Hematopoietic multipotent progenitor cell treated with erythropoietin and hydrocortisone succinate and interleukin-3 and kit ligand, for 8 days (in vitro differentiated cells): ENCODE measurements at places on chromosomes 11 and 22.

DNA sequence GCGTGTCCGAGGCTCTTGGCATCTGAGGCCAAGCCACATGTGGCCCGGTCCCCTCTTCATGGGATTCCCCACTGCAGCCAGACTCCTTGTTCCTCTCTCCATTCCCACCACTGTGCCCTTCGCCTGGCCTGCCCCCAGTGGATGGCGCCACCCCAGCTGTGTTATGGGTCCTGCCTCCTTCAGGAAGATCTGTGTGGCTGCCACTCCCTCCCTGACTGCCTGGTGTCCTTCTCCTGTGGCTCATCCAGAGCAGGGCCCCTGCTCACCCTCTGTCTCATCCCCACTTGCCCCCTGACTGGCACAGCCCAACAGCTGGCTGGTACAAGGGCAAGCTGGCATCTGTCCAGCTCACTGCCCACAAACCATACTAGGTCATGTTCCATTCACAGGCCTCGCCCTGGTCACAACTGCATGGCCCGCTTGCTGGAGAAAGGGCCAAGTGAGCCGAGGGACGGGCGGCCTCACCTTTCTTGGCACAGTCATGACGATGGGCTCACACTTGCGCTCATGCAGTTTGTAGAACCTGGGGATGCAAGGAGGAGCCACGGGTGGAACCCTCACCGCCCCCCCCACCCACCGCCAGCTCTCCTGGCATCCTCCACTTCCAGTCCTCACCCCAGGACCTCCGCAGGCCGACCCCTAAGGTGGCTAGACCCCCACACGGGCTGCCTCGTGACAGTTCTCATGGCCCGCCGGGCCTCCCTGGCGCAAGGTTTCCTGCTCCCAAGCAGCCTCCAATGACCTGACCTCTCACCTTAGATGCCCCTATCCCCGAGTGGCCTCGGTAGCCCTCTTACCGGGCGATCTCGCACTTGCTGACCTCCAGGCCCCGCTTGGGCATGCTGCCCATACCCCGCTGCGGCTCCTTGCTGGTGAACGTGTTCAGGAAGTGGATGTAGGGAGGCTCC, 2.1 kb upstream of the PTPRCAP start:
- DNase-seq, result peak; percentile 67

GRCh38 chr22:30047364-30047738, 32.9 kb upstream of the HORMAD2 start:
- DNase-seq, result peak; percentile 40

DNA sequence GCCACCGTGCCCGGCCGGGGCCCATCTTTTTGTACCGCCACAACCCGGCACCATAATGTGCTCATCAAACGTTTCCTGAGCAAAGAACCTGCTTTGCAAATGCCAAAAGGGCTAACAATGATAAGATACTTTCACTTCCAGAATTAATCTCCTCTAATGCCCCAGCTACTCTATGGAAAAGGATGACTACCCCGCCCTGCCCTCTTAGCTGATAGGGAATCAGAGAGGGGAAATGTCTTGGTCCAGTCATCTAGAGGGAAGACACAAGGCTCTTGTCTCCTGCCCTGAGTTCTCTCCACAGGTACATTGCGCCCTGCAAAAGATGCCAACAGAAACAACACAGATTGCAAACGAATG, 586 bp downstream of the TTLL1 start:
- DNase-seq, result no peak

- DNase-seq, result no peak
Measured at GRCh38 chr11:17490232-17490631, 13.6 kb upstream of the ABCC8 start.

DNA sequence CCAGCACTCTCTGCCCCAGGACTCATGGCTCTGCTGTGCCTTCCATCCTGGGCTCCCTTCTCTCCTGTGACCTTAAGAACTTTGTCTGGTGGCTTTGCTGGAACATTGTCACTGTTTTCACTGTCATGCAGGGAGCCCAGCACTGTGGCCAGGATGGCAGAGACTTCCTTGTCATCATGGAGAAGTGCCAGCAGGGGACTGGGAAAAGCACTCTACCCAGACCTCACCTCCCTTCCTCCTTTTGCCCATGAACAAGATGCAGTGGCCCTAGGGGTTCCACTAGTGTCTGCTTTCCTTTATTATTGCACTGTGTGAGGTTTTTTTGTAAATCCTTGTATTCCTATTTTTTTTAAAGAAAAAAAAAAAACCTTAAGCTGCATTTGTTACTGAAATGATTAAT, 2.9 kb upstream of the TTC36 start:
- DNase-seq, result no peak

GRCh38 chr11:124211321-124211720, 28.2 kb downstream of the OR10D3 start:
- no peak for DNase-seq

DNA sequence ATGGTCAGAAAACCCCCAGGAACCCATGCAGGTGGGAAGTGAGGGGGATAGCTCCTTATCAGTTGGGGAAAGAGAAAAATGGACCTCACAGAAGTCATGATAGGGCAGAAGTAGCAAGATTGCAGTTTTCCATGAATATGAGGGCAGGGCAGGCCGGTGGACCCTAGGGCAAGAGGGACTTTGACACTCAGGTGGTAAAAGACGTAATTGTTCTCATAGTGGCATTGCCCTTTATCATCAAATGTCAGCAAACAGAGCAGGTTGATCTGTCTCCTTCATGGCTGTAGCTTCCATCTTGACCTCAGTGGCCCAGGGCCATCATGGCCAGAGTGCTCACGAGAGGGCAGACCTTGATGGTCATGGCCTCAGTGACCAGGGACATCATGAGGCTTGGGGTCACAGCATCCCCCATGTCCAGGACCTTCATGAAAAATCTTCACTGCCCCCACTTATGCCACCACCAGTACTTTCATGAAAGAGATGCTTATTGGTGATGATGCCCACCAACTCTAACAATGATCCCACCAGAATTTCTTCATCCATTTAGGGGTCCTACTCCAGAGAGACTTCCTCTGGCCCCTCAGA, 127.1 kb downstream of the SNX19 start:
- DNase-seq, result no peak

DNA sequence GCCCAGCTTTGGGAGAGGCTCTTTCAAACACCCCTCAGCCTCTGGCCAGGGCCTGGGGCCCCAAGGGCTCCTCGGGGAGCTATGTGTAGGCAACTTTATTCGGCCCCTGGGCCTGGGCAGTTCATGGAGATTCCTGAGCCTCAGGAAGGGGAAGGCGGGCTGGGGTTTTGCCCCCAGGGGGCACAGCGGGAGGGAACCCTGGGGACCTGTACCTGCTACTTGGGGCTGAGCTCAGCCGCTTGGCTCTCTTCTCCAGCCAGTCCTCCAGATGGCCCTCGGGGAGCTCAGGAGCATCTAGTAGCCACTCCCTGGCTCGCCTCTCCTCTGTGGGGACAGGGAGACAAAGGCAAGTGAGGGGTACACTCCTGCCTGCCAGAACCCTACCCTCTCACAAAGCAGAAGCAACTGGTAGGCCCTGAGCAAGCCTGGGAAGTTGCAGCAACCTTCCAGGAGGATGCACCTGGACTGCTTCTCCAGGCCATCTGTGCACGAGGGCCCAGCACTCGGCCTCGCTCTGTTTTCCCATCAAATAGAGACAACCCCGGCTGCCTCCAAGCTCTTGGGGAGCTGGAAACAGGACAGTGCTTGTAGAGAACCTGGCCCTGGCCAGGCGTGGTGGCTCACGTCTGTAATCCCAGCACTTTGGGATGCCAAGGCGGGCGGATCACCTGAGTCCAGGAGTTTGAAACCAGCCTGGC, 18.5 kb downstream of the CABP7 start:
- DNase-seq, result no peak

DNA sequence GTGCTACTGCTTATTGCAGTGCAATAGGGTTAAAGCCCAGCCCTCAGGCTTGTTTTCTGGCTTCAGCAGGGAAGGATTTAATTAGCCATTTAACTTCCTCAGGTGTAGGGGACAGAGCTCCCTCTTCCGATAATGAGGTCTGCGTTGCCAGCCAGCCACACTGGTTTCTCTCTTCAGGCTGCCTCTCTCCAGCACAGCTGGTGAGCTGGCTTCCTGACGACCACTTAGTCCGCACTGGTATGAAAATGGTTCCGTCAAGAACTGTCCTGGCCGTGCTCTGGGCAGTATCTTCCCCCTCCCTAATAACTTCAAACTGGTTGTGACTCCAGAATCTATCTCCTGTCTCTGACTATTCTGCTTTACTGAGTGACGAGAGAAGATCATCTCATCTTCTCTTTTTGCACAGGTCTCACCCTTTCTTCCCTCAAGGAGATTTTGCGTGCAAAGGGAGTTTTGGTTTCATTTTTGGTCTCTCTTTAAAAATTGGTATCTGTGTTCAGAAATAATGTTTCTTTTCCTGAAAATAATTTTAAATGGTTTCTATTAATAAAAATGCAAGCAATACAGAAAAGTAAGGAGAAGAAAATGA, 49.2 kb downstream of the CNTN5 start:
- DNase-seq, result no peak

- no peak for DNase-seq
Measured at GRCh38 chr11:446891-447290, 3.2 kb upstream of the PTDSS2 start.

GRCh38 chr22:19376971-19377370, 54.6 kb downstream of the HIRA start:
- no peak for DNase-seq

GRCh38 chr11:76209973-76210930, 4.0 kb upstream of the WNT11 start:
- no peak for DNase-seq

DNA sequence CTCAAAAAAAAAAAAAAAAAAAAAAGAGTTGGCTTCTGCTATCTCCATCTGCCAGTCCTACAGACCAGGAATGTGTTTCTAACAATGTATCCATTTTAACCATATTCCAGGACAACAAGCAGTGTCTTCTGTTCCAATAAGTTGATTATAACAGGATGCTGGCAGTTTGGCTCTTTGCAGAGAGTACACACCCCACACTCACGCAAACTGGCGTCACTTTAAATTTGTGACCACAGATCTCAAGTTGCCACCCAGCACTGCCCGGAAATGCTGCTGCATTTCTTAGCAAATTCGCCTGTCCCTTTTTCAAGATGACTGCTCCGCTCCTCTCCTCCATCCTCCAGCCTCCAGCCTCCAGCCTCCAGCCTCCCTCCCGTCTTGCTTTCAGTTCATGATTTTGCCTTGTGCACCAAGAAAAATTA, 44.3 kb downstream of the SCGB1A1 start:
- DNase-seq, result peak; percentile 82

DNA sequence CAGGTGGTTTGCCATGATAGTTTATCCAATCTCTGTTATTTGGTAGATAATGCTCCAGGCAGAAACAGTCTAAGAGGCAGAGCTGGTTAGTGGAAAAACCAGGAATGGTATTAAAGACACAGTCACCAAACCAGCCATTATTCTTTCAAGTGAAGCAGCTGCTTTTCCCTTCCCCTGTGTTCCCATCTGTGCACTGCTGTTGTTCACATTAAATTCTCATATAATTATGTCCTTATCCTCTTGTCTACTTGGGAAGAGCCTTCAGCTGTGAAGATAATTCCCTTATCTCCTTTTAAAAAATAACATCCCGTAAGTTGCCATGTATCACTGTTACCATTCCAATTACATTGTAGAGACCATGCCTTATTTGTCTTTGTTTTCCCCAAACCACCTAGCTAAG, 5.2 kb upstream of the TBCEL start:
- DNase-seq, result no peak

GRCh38 chr11:131658952-131659351, 288.5 kb downstream of the NTM start:
- DNase-seq, result no peak

DNA sequence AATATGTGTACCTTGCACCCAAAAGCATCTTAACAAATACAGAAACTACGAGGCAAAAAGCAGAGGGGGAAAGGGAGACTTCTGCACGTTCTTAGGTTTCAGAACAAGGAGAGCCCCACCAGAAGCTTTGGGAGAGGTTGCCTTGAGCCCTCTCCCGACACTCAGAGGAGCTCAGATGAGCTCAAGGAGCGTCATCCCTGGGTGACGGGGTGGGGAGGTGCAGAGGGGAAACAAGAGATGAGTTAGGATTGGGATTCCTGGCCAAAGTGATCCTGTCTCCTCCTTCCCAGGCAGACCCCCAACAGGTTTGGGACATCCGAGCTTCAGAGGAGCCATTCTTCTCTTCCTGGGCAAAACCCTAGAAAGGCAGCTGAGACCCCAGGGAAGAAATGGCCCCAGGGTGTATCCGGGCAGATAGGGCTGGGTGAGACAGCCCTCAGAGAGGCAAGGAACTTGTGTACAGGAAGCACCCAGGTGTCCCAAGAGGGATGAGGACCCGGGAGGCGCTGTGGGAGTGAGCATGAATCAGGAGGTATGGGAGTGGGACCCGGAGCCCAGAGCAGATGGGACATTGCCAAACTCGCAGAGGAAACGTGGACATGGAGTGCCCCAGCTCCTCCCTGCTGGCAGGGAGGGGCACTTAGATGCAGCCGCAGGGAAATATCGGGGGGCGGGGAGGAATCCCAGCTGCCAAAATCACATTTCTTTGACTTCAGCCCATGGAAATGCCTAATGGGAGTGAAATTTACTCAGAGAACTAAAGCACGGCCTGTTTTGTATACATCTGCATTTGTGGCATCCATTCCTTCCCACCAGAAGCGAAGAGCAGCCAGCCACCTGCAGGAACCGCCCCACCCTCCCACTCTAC, 12.4 kb downstream of the C1QTNF6 start:
- no peak for DNase-seq

- DNase-seq, result no peak
Measured at GRCh38 chr11:20081336-20081735, 78.9 kb downstream of the DBX1 start.

- no peak for DNase-seq
Measured at GRCh38 chr22:29380032-29380781, 8.2 kb downstream of the AP1B1 start.

- peak; percentile 65 for DNase-seq
Measured at GRCh38 chr11:74024261-74025029, 15.6 kb upstream of the UCP3 start.

DNA sequence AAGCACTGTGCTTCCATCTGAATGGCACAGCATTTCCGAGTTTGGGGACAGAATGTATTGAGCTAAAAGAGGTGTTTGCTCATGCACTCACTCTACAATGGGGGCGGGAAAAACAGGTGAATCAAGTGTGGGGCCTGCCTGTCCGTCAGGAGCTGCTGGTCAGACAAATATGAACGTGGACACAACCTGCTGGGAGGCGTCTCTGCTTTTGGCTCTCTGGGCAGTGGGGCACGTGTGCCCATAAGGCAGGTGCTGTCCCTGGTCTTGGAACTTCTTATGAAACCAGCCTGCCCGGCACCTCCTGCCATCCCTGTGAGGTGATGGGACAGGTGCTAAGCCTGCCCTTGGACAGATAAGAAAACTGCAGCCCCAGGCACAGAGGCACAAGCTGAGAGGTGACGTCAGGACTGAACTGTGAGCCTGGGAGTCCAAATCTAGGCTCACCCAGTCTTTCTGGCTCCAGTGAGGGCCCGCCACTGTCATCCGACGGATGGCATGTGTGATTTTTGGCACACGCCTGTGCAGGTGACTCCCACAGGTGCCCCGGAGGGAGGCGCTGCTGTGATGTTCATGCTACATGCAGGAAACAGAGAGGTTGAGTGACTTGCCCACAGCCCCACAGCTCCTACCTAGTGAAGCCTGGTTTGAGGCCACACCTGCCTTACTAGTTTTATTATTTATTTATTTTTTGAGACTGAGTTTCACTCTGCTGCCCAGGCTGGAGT, 51.6 kb downstream of the SMIM38 start:
- DNase-seq, result no peak
